ENCODE measurements at places on chromosomes 11 and 22. TPM values are rescaled to one million over a fixed set of nuclear protein-coding genes. Genes with fewer than 3 reads are reported as not detected.

DNA sequence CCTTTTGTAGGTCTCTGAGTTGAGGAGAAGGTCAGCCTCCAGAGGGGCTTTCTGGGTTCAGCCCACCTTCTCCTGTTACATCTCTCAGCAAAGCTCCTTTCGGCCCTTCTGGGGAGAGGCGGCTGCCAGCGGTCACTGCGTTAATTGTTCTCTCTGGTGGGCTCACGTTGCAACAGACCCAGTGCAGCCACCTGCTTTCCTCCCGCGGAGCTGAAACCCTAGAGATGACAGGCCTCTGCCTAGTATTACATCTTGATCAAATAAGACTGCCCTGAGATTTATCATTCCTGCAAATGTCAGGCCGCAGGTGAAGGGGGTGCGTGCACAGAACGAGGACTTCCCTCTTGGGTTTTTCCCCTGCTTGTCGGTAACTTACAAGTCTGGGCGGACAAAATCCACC, 43.2 kb upstream of the CREB3L1 start:
- DNase-seq = no peak

DNA sequence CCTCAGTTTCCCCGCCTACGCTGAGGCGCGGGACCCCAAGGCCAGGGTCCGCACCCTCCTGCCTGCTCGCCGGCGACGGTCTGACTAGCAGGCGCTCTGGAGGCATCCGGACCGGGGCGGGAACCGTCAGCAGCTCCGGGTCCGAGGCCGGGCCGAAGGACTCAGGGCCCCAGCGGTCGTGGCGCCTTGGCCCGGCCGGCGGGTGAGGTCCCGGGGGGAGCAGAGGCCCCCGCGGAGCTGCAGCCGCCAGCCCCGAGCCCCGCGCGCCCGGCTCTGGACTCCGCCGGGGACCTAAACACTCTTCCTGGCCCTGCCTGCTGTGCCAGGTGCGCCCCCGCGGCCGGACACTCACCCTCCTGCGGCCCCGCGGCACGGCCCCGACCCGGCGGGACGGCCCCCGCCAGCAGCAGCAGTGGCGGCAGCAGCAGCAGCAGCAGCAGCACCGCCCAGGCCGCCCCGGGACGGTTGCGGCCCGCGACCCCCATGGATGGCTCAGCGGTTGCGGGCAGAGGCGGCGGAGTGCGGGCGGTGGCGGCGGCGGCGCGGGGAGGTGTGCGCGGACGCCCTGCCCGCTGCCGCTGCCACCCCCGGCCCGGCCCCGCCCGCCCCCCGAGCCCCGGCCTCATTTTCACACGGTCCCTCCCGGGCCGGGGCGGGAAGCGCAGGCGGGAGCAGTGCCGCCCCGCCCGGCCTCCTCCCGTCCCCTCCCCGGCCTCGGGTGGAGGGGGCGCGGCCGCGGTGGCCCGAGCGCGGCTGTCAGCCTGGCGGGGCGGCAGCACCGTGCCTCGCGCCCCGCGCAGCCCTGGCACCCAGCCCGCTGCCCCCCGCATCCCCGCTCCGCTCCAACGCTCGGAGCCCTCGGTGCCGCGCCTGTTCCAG, at the start of gene SCUBE2:
Gene SCUBE2 (minus strand): TSS at position 556 of the 879 bp plus-strand sequence. CDS start 71 bp downstream, at position 485.
- no peak for DNase-seq

- no peak for DNase-seq
These were observed 1064.9 kb upstream of the TENM4 start for GRCh38 chr11:80505771-80506170.

RELT gene
- 107 TPM for total RNA-seq

DNA sequence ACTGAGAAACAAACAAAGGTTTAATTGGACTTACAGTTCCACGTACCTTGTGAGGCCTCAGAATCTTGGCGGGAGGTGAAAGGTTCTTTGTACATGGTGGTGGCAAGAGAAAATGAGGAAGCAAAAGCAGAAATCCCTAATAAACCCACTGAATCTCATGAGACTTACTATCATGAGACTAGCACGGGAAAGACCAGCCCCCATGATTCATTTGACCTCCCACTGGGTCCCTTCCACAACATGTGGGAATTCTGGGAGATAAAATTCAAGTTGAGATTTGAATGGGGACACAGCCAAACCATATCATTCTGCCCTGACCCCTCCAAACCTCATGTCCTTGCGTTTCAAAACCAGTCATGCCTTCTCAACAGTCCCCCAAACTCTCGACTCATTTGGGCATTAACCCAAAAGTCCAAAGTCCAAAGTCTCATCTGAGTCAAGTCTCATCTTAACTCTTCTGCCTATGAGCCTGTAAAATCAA, 617.4 kb downstream of the CNTN5 start:
- DNase-seq = no peak

GRCh38 chr22:33688903-33689302, 231.4 kb downstream of the LARGE1 start:
- DNase-seq = no peak

GRCh38 chr22:27715106-27715505, 86.5 kb downstream of the MN1 start:
- no peak for DNase-seq

DNA sequence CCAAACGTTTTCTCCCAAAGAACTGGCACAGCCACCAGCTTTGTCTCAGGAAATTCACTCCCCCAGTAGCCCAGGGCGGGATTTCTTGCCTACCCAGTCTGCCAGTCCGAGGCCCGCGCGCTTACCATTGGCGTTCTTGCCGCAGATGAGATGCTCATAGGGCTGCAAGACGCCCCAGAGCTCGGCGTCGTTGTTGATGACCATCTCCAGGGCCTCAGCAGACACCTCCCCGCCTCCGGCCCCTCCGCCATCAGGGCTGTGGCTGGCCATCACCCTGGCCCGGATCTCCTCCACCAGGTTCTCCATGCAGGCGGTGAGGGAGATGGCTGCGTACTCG, 1.3 kb downstream of the ABTB2 start:
- no peak for DNase-seq
